Tracheal epithelial cell (primary cell): ENCODE measurements at places on chromosomes 3 and 15. TPM values are rescaled to one million over a fixed set of nuclear protein-coding genes. Genes with fewer than 3 reads are reported as not detected.

The TRAT1 gene
- total RNA-seq: not detected in 2 replicates

The SNAP23 gene
- 36.2 and 86.5 TPM in 2 replicates for total RNA-seq

The CLDN16 gene
- 1.3 and 10.4 TPM in 2 replicates for total RNA-seq

The AGTR1 gene
- total RNA-seq: not detected in 2 replicates

The CHDH gene
- total RNA-seq: under 0.01 and 1.2 TPM in 2 replicates

The CPEB1 gene
- total RNA-seq: under 0.01 TPM in 1 of 2 replicates, not detected in the other

The MRPL46 gene
- total RNA-seq: 11.3 and 15.8 TPM in 2 replicates

The SLC15A2 gene
- 0.96 and 6.2 TPM in 2 replicates for total RNA-seq

The COL6A6 gene
- total RNA-seq: not detected in 2 replicates

The MOBP gene
- total RNA-seq: not detected in 2 replicates

The CCR5 gene
- not detected in 2 replicates for total RNA-seq

The GHSR gene
- total RNA-seq: not detected in 2 replicates

The UNC13C gene
- 0.43 and 0.72 TPM in 2 replicates for total RNA-seq

The BFSP2 gene
- total RNA-seq: not detected in 2 replicates

The SEMA6D gene
- 1.7 and 3.8 TPM in 2 replicates for total RNA-seq

The ANXA2 gene
- 4,490 and 4,964 TPM in 2 replicates for total RNA-seq

The B3GALNT1 gene
- total RNA-seq: 6.7 and 7.9 TPM in 2 replicates

The WWTR1 gene
- total RNA-seq: 9.2 and 36.9 TPM in 2 replicates

The TMEM202 gene
- not detected in 2 replicates for total RNA-seq

The CX3CR1 gene
- total RNA-seq: under 0.01 TPM in 1 of 2 replicates, not detected in the other

The ZPLD1 gene
- total RNA-seq: 1.7 and 12.8 TPM in 2 replicates

The GOLGA8J gene
- total RNA-seq: not detected in 2 replicates

The TEX9 gene
- total RNA-seq: 2.9 and 4.0 TPM in 2 replicates

The PLXND1 gene
- total RNA-seq: 3.1 and 5.5 TPM in 2 replicates

The ZMYND10 gene
- total RNA-seq: 0.24 and 1.9 TPM in 2 replicates

The RTP1 gene
- total RNA-seq: not detected in 2 replicates

The FAIM gene
- total RNA-seq: 6.0 and 6.5 TPM in 2 replicates

The SLTM gene
- 51.6 and 55.2 TPM in 2 replicates for total RNA-seq

The C3orf70 gene
- under 0.01 TPM in 1 of 2 replicates, not detected in the other for total RNA-seq

The PAK6 gene
- 12.8 and 13.4 TPM in 2 replicates for total RNA-seq

The CCR4 gene
- not detected in 2 replicates for total RNA-seq

The GPR176 gene
- total RNA-seq: 2.6 and 23.9 TPM in 2 replicates

The IQCF5 gene
- total RNA-seq: not detected in 2 replicates

The DLL4 gene
- total RNA-seq: under 0.01 TPM in 1 of 2 replicates, not detected in the other

The EOMES gene
- total RNA-seq: not detected in 2 replicates

The CDHR4 gene
- not detected in 2 replicates for total RNA-seq

The TGM5 gene
- total RNA-seq: 0.21 and 0.48 TPM in 2 replicates

The MPI gene
- total RNA-seq: 26.2 and 78.8 TPM in 2 replicates

The CTXN2 gene
- not detected in 2 replicates for total RNA-seq

The MASP1 gene
- total RNA-seq: under 0.01 TPM in 1 of 2 replicates, not detected in the other

The ALG1L2 gene
- not detected in 2 replicates for total RNA-seq

The STRIT1 gene
- not detected in 2 replicates for total RNA-seq

The GPR15 gene
- not detected in 2 replicates for total RNA-seq

The CP gene
- total RNA-seq: 0.21 and 0.48 TPM in 2 replicates

The MB21D2 gene
- total RNA-seq: 4.3 and 16.6 TPM in 2 replicates

The C2CD4B gene
- total RNA-seq: not detected in 2 replicates

The KCNH8 gene
- not detected in 2 replicates for total RNA-seq

The C15orf61 gene
- total RNA-seq: 5.5 and 5.8 TPM in 2 replicates

The PLS1 gene
- 22.4 and 23.9 TPM in 2 replicates for total RNA-seq

The ANKUB1 gene
- total RNA-seq: 1.3 and 1.4 TPM in 2 replicates

The MYL3 gene
- 0.72 TPM in 1 of 2 replicates, not detected in the other for total RNA-seq

The CPN2 gene
- not detected in 2 replicates for total RNA-seq
